ENCODE measurements at places on chromosomes 5 and 9.

- no peak for DNase-seq
Measured at GRCh38 chr5:74394916-74395880, 245.3 kb downstream of the ENC1 start.

- DNase-seq: no peak
Measured at GRCh38 chr5:55966284-55966683, 28.5 kb downstream of the IL6ST start.

DNA sequence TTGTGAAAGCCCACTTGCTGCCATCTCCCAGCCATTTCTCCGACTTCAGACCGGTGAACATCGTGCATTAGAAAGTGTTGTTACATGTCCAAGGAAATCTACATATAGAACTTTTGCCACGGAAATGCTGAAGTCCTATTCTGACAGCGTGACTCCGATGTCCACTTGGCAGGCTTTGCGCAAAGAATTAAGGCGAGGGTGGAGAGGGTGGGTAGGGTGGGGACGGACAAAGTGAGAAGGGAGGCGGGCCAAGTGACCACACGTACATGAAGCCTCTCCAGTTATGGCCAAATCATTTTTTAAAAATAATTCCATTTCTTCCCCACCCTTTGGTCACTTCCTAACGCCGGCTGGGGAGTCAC, 460 bp upstream of the ACO1 start:
- DNase-seq: no peak

DNA sequence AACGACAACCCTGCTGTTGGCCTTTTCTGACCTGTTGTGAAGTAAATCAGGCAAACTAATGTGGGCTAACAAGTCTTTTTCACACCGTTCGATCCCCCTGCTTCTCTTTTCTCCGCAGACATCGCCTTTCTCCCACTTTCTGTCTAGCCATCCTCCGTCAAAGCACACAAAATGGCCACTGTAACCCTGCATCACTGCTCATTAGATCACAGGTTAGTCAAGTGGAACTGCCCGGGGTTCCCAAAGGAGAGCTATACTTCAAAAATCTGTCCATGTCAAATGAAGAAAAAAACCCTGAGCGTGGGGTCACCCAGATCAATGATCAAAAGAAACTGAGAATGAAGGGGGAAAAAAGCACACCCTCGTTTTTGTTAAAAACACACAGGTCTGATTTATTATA, 212.1 kb downstream of the ARL15 start:
- no peak for DNase-seq

DNA sequence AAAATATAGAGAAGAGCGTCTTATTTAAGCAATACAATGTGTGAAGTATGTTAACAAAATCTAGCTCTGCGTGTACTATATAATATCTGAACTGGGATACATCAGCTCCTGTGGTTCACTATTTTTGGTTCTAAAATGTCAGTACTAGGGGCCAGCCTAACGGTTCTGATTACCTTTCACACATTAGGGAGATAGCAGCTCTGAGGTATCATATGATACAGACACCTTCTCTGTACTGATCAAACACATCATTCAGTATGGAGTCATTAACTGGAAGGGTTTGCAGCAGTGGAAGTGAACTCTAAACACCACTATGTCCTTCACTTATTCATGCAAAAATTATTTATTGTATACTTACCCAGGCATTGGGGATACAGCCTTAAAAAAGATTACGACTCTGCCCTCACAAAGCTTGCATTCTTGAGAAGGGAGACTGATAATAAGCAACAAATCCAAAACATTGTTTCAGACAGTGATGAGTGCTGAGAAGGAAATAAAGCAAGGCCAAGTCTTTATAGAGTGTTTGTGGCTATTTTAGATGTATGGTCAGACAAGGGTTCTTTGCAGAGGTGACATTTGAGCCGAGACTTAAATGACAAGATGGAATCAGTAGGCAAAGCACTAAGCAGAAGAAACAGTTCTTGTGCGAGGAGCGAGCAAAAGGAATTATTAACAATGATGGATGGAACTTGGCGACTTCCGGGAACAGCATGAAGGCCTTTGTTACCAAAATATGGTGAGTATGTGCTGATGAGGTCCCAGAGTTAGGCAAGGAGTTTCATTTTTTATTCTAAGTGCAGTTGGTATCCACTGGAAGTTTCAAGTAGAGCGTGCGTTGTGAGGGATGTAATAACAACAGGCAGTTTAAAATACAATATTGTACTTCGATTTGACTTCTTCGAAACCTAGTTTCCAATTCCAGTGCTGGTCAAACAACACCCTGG, 1.8 kb upstream of the LNPEP start:
- peak; percentile 6 for DNase-seq

DNA sequence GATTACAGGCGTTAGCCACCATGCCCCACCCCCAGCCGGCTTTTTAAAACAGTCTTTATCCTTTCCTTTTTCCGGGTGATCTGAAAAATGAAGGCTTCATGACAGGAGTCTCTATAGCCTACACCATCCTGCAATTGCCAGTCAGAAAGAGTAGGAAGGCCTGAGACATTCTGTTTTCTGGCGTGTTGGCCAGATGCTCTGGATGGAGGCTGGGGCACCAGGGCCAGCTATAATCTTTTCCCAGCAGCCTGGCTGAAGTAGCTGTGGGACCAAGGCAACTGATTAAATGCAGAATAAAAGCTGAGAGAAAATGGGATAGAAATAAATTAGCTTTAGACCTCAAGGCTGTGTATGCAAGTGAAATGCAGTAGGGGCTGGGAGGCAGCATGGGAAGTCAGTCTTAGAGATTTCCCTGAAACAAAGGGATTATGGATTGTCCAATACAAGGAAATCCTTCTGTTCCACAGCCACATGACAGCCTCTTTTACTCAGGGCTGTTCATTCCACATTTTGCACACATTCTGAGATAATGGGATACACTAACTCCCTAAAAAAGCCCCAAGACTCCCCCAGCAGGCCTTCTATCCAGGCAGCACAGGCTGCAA, 116.0 kb upstream of the LRRTM2 start:
- no peak for DNase-seq
